RPMI7951 (cell line): ENCODE measurements at places on chromosomes 3 and 15. TPM values are rescaled to one million over a fixed set of nuclear protein-coding genes. Genes with fewer than 3 reads are reported as not detected.
A peak's percentile ranks its signal among the peaks of the same experiment; 100 is the strongest.

- DNase-seq: no peak
These were observed 593.3 kb downstream of the FHIT start for GRCh38 chr3:60657972-60658371.

- DNase-seq: peak; percentile 49
These were observed 20.0 kb upstream of the KLF13 start for GRCh38 chr15:31306426-31307269.

DNA sequence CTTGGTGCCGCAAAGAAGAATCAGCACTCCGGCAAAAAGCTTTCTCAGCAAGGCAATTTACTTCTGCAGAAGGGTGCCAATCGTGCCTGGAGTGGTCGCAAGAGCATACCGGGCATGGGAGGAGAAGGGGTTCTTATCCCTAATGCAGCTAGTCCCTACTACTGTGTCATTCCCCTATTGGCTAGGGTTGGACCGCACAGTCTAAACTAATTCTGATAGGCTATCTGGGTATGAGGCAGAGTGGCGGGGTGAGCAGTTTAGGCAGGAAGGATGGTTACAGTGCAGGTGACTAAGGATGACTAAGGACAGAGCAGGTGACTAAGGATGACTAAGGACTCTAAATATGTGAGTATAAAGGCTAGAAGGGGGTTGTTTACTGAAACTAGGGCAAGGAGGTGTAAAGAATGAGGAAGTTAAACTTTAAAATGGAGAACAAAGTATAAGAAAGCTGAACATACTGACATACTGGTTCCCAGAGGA lies 52.9 kb downstream of the PGBD4 start:
- peak; percentile 28 for DNase-seq

GRCh38 chr15:59196416-59196815 lies 10.2 kb upstream of the LDHAL6B start:
- no peak for DNase-seq

- DNase-seq: peak; percentile 79
These were observed 60.5 kb downstream of the XXYLT1 start for GRCh38 chr3:195210266-195210973.

DNA sequence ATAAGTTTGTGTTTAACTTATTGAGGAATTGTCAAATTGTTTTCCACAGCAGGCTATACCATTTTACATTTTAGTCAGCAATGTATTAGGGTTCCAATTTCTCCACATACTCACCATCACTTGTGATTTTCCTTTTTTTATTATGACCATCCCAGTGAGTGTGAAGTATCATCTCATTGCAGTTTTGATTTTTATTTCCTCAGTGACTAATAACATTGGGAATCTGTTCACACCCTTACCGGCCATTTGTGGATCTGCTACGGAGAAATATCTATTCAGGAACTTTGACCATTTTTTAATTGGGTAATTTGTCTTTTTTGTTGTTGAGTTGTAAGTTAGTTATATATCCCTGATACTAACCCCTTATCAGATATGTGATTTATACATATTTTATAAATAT lies 54.8 kb upstream of the LMCD1 start:
- no peak for DNase-seq

Gene BTBD1
- 92.4 and 95.2 TPM in 2 replicates for total RNA-seq

- no peak for DNase-seq
These were observed 1.9 kb downstream of the ROBO2 start for GRCh38 chr3:77041811-77042210.

GRCh38 chr15:80825361-80826030 lies 46.3 kb downstream of the CEMIP start:
- DNase-seq: no peak

- DNase-seq: peak; percentile 52
These were observed 77.0 kb downstream of the TM4SF4 start for GRCh38 chr3:149551500-149551899.

DNA sequence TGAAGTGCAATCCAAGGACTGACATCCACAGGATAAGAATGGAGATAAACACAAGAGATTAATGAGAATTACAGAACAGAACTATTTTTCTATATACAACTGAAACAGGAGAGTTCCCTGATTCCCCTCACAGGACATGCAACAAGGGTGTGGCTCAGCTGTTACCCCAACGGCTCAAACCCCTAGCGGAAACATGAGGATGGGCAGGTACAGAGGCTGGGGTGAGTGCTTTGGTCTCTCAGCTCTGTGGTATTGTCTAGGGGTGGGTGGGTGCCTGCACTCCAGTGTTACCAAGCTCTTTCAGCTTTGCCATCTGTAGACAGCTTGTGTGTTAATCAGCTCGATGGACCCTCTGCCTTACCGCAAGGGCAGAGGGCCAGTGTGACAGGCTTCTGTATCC lies 17.8 kb upstream of the LRIG1 start:
- no peak for DNase-seq

- DNase-seq: peak; percentile 16
These were observed 246.6 kb downstream of the IL20RB start for GRCh38 chr3:137204409-137204808.

DNA sequence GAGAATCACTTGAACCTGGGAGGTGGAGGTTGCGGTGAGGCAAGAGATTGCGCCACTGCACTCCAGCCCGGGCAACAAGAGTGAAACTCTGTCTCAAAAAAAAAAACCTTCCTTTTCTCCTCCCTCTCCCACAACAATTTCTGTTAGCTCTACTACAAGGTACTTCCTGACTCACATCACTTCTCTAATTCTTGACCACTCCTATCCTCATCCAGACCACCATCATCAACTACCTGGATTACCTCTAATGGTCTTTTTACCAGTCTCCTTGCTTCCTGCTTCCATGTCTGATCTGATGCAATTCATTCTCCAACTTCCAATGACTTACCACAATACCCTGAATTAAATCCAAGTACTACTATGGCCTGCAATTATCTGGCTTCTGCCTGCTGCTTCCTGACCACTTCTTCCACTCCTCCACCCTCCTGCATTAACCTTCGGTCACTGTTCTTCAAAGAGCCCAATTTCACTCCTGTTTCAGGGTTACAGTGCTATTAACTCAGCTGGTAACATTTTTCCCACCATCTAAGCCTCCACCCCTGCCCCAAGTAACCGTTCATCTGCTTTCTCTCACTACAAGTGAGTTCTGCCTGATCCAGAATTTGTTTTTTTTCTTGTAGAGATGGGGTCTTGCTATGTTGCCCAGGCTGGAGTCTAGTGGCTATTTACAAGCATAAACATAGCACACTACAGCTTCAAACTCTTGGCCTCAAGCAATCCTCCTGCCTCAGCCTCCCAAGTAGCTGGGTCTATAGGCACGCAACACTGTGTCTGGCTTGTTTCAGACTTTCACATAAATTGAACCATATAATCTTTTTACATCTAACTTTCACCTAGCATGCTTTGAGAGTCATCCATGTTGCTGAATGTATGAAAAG lies 27.8 kb downstream of the DCAF1 start:
- DNase-seq: no peak

GRCh38 chr3:14482271-14482721 lies 57.8 kb downstream of the GRIP2 start:
- DNase-seq: no peak

DNA sequence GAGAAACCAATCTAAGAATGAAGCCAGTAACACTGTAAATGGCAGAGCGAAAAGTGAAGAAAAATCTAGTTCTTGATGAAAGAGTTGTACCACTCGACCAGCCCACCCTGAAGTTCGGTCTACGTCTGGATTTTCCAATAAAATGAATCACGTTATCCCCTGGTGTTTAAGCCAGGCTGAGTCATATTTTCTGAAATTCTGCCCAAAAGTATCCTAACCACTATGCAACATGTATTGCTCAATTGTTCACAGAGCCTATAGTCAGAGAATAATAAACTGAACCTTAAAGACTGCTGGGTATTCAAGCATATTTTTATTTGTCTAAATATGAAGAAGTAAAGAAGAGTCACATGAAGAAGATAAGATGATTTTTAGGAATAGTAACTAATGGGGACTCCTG lies 245.7 kb downstream of the FGF12 start:
- DNase-seq: peak; percentile 77

Gene LRTM1
- total RNA-seq: 1.6 and 2.2 TPM in 2 replicates

Gene CDHR4
- total RNA-seq: not detected in 2 replicates

Gene TRH
- not detected in 2 replicates for total RNA-seq

- DNase-seq: peak; percentile 24
These were observed 22.1 kb upstream of the SLC28A1 start for GRCh38 chr15:84862214-84862975.

- DNase-seq: peak; percentile 93
These were observed 101.1 kb downstream of the GREM1 start for GRCh38 chr15:32818758-32819447.

Gene ATP13A4
- not detected in 2 replicates for total RNA-seq

- DNase-seq: no peak
These were observed 7.3 kb upstream of the FURIN start for GRCh38 chr15:90860942-90861675.

GRCh38 chr15:77538027-77538451 lies 94.7 kb downstream of the LINGO1 start:
- peak; percentile 24 for DNase-seq

DNA sequence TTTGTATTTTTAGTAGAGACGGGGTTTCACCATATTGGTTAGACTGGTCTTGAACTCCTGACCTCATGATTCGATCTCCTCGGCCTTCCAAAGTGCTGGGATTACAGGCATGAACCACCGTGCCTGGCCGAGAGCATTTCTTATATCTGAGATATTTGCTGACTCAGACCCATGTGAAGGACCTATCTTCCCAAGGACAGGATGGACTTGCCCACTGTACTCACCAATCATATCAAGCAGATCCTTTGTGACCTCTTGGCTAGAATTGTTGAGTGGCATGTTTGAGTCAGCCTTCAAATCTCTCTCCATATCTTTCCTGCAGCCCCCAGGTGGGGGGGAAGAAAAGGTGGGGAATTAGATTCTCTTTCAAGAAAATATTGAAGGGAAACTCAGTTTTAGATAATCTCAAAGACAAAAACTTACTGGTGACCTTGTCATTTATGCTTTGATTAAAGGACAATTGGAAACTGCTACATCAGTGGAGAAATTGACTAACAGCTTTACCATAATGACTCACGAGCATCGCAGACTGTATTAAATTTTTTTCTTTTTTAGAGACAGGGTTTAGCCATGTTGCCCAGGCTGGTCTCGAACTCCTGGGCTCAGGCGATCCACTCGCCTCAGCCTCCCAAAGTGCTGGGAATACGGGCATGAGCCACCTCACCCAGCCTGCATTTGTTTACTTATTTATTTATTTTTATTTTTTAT lies 3.1 kb downstream of the C3orf62 start:
- no peak for DNase-seq

Gene TEX55
- not detected in 2 replicates for total RNA-seq

Gene BOC
- total RNA-seq: 9.6 and 17.3 TPM in 2 replicates

- DNase-seq: no peak
These were observed 365.8 kb downstream of the FOXP1 start for GRCh38 chr3:71217640-71218222.

- peak; percentile 94 for DNase-seq
These were observed 4.6 kb upstream of the TBL1XR1 start for GRCh38 chr3:177201700-177202397.

DNA sequence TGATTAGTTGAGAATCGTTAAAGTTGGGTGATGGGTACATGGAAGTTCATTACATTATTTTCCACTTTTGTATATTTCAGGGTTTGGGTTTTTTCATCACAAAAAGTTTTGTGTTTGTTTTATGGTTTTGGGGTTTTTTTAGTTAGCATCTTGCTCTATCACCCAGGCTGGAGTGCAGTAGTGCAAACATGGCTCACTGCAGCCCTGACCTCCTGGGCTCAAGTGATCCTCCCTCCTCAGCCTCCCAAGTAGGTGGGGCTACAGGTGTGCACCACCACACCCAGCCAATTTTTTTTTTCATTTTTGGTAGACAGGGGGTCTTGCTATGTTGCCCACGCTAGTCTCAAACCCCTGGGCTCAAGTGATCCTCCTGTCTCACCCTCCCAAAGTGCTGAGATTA lies 100.1 kb upstream of the CHD2 start:
- no peak for DNase-seq

DNA sequence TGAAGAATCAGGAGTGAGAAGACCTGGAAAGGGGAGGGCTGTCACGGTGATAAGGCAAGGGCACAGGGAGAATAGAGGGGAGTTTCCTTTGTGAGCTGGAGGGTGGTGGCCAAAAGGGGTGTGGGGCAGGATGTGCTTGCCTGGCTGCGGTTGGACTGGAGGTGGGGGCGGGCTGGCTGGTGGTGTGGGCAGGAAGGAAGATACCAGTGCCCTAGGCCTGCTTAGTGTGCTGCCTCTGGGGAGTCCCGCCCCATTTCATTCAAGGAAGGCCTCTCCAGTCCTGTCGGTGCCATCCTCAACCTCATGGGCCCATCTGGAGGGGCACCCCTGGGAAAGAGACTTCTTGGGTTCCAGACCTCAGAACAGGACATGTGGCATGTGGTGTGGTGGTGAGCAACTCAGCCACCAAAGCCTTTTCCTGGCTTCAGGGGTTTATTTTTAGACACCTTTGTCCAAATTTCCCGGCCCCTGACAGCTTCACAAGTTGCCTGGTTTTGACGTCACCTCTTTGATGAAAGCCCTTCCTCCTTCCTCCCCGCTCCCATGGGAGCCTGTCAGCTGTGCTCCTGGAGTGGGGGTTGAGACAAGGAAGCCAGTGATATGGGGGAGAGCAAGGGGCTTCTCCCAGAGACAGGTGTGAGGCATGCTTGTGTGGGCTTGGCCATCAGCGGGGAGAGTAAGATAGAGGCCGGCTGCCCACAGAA lies 15.6 kb downstream of the TEX264 start:
- DNase-seq: peak; percentile 95

GRCh38 chr3:145017959-145018358 lies 1046.3 kb downstream of the DIPK2A start:
- DNase-seq: peak; percentile 75

GRCh38 chr3:126926684-126927400 lies 56.1 kb upstream of the PLXNA1 start:
- DNase-seq: peak; percentile 95

Gene EPHB3
- 4.0 and 5.5 TPM in 2 replicates for total RNA-seq

- no peak for DNase-seq
These were observed 11.7 kb upstream of the MAP1A start for GRCh38 chr15:43505738-43506137.

GRCh38 chr3:25181096-25181495 lies 247.0 kb upstream of the RARB start:
- no peak for DNase-seq

DNA sequence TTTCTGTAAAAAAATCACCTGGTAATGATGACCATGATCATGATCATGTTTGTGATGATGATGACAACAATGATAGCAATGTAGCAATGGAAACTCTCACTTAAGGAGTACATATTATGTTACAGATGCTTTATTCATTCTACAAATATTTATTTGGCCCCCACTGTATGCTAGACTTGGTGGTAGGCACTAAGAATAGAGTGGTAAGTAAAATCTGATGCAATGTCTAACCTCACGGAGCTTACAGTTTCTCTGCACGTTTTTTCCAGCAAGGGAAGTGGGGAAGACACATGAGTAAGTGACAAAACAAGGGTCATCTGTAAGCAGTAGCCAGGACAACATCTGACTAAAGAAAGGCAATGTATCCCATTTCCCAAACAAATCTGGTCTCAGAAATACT lies 199.4 kb upstream of the MRPL3 start:
- DNase-seq: no peak

DNA sequence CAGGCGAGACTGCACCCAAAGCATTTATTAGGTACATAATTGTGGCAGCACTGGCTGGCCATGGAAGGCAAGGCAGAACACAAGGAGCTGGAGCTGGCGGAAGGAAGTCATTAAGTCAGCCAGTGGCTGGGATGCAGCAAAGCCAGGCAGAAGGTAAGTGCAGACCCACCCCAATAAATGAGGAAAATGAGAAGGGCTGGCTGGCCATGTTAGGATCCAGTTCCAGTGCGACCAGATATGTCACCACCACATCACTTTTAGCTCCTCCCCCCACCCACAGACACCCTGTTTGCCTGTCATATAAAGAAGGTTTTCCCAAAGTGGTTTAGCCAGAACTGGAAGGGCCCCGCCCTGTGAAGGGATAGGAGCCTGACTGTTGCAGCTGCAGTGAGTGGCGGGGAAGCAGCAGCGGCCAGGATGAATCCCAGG lies at the start of gene FURIN:
Gene FURIN, plus strand, starts transcription at position 328 of the 429 bp plus-strand sequence. CDS start 7,153 bp downstream, outside the sequence.
- no peak for DNase-seq

- no peak for DNase-seq
These were observed 592 bp downstream of the PGPEP1L start for GRCh38 chr15:99006904-99007495.
